Natural killer cell (primary cell): ENCODE measurements at places on chromosomes 7 and 10. TPM values are rescaled to one million over a fixed set of nuclear protein-coding genes. Genes with fewer than 3 reads are reported as not detected.

- DNase-seq, result peak; percentile 59
These were observed 14.7 kb upstream of the TMEM236 start for GRCh38 chr10:17737027-17737965.

DNA sequence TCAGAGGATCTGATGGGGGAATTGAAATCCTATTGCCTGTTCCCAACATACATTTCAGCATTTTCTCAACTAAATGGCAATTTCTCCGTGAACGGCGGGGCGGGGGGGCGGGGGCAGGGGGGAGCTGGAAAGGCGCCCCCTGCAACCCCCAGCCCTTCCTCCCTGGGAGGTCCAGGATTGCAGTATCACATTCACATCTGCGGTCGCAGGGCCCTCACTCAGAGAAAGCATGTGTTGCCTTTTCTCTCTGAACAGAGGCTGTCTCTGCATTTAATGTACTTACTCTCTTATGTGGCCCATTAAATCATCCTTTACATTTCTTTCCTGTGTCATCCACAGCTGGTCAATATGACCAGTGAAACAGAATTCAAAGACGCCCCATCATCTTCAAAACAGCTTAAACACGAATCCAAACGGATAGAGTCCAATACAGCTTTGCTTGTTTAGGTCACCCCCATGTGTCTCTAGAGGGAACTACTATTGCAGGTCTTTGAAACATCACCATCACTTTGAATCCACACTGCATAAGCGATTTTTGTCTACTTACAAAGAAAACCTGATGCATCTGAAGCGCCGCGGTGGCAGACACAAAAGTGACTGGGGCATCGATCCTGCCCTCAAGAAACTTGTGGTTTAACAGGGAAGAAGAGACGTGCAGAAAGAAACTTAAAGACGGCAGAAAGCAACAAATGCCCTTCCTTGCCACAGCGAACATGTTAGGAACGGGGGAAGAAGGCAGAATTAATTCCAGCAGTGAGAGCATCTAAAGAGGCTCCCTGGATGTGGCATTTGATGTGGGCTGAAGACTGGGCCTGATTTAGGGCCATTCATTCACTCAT lies 17.0 kb upstream of the ECHDC3 start:
- peak; percentile 70 for DNase-seq

- no peak for DNase-seq
These were observed 15.6 kb downstream of the NRCAM start for GRCh38 chr7:108440613-108441012.

DNA sequence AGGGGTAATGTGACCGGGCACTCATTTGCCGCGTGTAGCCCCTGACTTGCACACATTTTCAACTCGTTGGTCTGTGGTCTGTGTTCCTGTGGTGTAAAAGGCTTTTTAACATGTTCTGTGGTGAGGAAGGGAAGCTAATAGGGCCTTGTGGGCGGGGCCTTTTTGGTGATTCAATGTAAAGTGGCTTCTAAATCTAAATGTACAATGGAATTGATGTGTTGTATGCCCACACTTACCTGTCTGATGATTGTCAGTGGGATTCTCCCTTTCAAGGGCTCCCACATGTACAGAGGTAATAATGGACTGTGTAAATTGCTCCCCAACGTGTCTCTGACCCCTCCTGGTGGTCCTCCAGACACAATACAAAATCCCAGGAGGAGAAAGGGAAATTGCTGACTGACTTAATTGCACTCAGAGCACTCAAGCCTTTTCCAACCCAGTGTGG lies 43.1 kb upstream of the GATAD1 start:
- peak; percentile 48 for DNase-seq

ANKRD30A gene
- total RNA-seq, result not detected

MNX1 gene
- not detected for total RNA-seq

COL17A1 gene
- not detected for total RNA-seq

ACTA2 gene
- total RNA-seq, result 13.1 TPM
